ENCODE measurements at places on chromosomes 4 and X.

- no peak for DNase-seq
Measured at GRCh38 chr4:144667500-144667899, 21.5 kb downstream of the HHIP start.

DNA sequence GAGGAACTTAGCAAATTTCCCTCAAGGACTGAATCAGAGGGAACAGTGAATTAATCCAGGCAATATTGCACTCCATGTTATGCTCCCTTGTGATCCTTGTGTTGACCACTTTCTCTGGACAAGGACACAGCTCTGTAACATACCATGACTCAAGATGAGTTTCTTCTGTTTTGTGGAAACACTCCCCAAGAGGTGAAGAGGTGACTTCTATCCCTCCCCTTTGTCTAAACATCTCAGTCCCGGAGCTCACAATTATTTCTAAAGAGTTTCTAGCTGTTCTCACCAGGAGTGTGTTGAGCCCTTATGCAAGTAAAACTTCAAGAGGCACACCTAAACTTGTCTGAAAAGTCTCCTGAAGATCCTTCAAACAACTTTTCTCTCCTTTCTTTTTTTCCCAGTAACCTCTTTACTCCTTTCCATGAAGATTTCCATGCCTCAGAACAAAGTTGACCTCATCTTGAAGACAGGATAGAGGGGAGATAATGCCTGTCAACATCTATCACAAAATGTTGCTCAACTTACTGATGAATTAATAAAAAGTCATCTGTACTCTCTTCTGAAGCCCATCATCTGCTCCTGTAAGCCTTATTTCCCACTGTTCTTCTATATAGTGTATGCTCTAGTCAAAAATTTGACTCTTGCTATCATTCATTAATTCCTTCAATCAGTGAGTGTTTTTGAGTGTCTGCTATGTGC, 429.1 kb downstream of the SPRY1 start:
- DNase-seq, result no peak

DNA sequence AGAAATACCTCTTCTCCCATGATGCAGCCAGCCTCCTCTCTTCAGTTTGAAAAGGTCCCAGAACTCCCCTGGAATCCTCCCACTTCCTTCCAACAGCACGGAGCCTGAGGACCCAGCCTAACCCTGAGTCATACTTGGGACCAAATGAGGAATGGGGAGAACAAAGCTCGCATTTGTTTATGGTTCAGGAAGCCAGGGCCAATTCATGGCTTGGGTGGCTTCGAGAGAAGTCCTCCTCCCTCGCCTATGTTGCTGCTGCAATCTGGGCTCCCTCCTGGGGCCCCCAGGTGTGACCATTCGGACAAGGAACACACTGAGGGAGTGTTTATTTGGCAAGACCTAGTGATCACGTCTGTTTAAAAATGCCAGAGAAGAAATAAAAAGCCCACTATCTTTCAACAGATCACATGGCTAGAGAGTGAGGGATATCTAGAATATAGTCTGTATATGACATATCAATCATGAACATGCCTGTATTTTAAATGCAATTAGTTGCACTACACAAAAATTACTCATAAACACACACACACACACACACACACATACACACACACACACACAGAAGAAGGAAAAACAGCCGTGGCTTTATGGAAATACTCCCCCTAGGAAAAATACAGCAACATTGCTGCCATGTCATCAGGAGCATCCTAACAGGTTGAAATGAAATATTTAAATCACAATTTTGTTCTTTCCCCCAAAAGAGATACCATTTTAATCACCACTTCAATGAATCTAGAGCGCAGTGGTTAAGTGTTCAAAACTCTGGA, 155.7 kb upstream of the MAP3K15 start:
- DNase-seq, result peak; percentile 9

DNA sequence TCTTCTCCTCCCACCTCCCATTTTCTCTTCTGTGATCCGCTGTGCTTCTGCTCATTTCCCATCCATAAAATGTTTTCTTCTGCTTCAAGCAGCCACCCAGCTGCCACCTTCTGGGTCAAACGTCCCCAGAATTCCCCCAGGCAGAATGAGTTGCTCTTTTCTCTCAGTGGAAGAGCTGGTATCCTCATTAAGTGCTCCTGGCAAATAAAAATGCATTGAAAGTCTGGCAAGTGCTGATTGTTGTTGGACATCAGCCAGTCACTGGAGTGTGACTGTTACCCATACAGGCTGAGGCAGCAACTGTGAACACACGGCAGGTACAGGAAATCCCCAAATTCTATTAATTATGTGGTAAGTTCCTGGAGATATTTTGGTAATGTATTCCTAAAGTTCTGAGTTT, 52.6 kb downstream of the LIMCH1 start:
- DNase-seq, result no peak

DNA sequence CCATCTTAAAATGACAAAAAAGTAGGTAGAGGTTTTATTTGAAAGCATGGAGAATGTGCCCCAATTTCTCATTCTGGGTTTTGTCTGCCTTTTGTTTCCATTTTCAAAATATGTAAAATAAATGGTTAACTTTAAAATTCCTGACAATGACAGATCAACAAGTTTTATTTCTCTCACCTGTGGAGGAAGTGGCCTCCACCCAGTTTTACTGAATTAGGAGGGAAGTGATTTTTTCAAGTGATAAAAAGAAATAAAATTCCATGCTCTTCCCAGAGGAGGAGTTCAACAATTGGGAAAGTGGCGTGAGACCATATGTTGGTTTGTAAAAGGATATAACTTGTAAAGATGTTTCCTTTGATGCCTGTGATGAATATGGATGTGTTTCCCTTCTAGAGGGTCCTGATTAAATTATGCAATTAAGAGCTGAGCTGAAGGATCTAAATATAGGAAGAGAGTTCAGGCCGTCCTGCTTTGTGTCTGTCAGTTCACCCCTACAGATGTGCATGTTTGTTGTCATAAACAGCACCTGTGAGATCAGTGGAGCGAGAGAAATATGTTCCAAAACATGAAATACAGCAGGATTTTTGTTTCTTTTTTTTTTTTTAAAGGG, 19.5 kb downstream of the SMAD1 start:
- DNase-seq, result no peak

DNA sequence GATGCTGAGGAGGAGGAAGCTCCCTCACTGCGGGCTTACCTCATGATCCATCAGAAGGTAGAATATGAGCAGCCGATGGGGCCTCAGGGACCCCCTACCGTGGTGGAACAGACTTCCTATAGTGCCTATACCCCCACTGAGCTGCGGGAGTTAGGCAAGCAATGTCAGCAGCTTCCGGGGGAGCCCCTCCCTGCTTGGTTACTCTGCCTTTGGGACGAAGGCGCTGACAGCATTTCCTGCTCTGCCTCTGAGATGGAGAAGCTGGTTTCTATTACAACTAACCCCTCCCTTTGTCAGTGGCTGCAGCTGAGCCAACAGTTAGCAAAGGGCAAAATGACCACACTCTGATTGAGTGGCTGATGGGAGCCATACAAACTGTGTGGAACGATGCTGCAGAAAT, 430.7 kb downstream of the IDS start:
- no peak for DNase-seq

DNA sequence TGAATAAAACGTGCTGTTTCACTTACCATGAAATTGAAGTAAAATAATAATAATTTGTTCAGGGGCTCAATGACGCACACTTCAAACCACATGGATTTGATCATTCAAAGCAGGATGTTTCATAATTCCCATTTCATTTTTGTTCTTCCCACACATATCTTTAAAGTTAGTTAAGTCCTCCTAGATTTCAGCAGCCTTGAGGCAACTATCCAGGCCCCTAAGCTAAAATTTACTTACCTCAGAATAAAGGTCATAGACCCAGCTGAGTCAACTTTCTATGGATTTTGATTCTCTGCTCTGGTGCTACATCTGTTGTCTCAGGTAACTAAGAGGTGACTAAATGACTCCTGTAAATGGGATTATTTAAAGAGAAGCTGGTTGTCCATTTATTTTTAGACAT, 25.0 kb downstream of the GPR174 start:
- DNase-seq, result no peak

- no peak for DNase-seq
Measured at GRCh38 chr4:158254292-158254691, 44.0 kb downstream of the TMEM144 start.

- DNase-seq, result no peak
Measured at GRCh38 chrX:40169193-40170101, 71.7 kb upstream of the BCOR start.

DNA sequence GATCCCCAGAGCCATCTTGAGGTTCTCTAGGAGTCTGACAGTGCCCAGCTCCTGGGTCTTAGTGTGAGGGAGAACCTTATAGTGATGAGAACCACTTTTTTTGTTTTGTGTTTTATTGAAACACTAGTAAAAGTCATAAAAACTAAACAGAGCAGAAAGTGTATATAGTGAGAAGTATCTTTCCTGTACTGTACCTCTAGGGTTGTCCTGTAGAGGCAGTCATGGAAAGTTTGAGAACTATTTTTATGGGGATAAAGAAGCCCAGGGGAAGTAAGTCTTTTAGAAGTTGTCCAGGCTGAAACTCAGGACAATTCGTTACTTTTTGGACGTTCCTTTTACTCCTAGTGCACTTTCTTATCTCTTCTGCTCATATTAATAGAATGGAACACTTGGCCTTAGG, 40.9 kb downstream of the ADH5 start:
- DNase-seq, result no peak

DNA sequence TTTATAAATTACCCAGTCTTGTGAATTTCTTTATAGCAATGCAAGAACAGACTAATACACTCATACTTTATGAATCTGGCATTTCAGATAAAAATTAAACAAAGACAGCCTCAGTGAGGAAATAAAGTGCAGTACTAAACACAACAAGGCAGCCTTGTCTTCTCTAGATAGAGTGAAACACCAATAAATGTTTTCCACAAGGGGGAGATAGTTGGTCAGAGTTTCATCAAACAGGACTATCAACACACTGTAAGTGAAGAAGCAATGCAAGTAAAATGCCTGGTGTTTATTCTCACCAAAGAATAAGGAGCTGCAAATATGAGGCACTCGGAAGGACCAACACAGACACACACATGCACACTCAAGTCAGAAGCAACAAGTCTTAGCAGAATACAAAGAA, 62.8 kb downstream of the FAM9B start:
- peak; percentile 14 for DNase-seq

DNA sequence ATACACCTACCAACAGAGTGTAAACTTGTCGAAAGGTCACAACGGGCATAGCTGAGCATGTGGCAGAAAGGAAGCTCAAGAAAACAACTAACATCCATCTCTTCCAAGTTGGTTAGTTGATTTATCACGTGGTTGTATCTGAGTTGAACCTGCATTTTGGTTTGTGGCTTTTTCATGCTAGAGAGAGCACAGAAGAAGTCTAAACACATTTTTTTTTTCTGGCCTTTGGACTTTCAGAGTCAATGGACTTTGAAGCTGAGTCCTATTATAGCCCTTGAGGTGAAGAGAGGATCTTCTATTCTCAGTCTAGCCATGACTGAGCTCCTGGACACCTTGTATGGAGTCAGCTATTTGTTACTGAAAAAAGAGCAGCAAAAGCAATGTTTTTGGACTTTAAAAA, 150.6 kb upstream of the TRPC5 start:
- DNase-seq, result no peak

- peak; percentile 42 for DNase-seq
Measured at GRCh38 chrX:31038575-31039326, 33.1 kb downstream of the FTHL17 start.

GRCh38 chr4:53012738-53013137, 150.6 kb downstream of the RASL11B start:
- DNase-seq, result no peak

DNA sequence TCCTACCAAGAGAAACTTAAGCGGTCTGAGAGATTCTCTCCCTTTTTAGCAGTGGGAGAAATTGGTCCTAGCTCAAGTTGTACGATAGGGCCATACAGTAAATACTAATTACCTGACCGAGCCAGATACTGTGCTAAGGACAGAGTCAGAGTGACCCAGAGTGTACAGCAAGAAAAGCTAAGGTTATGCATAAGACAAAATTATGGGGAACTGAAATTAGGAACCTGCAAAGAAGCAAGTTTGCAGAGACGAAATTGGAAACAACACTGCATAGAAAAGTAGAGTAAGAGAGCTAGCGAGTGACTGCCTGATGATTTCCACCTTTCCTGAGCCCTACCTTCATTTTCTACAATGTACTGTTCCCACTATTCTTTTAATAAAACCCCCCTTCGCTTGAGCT, 278.1 kb downstream of the NKX6-1 start:
- no peak for DNase-seq

DNA sequence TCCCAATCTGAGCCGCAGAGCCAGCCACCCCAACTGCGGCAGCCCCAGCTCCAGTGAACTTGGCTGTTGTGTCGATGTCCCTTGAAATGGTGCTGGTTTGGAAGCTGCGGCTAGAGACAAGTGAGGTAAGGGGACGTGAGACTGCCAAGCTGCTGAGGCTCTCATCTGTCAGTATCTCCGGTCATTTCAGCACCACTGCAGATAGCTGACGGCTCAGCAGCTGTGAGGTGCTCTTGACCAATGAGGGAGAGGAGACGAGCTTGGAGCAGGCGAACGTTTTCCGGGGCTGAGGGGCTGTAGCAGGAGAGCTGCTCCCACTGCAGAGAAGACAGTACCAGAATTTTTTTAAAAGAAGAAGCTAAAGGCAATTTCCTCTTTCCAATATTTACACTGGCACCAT, 175.5 kb upstream of the CASK start:
- DNase-seq, result no peak

- no peak for DNase-seq
Measured at GRCh38 chr4:127778102-127778501, 4.0 kb upstream of the HSPA4L start.
